ENCODE measurements at places on chromosomes 6 and 20.

DNA sequence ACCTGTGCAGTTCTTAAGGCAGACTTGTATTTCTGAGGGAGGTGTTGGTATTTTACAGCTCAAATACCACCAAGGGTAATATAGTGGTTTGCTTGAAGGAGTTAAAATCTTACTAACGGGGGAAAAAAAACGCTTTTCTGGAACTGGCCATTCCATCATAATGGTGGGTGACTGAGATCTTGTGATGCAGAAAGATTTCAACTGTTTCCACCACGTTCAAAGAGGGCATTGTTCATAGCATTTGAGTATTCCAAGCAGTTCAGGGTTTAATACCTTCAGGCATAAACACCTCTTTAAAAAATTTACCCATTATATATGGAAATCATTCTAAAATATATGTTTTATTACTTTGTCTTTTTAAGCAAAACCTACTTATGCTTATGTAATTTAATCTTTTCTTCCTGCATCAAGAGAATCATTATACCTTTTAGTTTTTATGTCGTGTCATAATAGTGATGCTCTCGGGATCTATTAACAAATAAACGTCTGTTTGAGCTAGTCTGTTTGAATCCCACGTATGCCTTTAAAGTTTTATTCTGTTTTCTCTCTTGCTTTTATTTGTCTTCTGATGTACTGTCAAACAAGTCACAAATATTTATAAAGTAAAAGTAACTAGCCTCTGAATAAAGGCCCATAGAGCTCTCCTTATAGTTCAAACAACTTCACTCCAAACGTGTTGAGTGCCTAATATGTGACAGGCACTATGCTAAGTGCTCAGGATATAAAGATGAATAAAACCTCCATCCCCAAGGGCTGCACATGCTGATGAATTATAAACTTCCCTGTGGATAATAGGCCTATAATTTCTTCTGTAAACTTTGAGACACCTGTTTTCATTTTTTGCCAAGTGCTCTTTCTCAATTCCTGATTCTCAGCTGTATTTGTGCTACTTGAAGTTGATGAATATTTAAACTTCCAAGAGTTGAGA lies 298.8 kb upstream of the FERMT1 start:
- no peak for DNase-seq

DNA sequence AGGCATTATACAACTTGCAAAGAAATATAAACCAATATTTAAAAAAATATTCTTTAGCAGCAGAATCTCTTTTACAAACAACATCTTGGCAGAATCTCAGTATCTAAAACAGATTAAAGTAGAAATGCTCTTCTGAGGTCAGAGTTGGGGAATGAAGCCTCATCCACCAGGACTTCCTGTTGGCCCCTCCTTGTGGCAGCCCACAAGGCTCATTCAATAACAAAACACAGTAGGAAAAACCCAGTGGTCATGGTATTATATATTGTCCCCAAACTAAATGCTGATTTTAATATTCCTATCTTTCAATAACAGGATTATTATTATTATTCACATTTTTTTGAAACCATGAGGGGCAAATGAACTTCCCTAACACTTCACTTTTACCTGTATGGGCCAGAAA lies 368.6 kb downstream of the BTBD9 start:
- DNase-seq = no peak

- DNase-seq = no peak
Measured at GRCh38 chr6:5125152-5126006, 40.2 kb downstream of the PPP1R3G start.

DNA sequence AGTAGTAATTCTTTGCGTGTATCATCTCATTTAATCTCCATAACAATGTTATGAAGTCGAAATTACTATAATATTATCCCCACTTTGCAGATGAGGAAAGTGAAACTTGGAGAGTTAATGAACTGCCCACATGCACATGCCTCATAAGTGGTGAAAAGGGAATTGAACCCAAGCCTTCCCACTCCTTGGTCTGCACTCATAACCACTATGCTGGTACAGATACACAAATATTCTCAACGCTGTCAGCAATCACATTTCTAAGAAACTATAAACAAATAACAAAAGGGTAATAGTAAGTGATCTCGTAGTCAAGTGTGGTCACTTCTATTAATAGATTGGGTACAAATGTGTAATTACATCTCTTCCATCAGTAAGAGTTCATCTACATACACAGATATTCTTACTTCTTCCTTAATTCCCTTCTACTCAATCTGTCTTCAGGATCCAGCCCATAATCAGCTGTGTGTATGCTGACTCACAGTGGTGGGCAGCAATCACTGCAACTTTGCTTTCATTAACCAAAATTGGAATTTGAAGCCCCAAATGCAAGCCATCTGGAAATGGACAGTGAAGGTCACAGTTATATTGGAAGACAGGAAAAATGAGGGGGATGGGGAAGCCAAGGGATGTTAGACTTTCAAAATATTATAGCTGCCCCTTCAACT lies 6.6 kb downstream of the PRSS35 start:
- DNase-seq = no peak

- DNase-seq = no peak
Measured at GRCh38 chr6:155143578-155144106, 120.2 kb upstream of the CLDN20 start.

GRCh38 chr6:33705268-33705885 lies 6.1 kb downstream of the UQCC2 start:
- DNase-seq = no peak

GRCh38 chr6:116783852-116784251 lies 18.3 kb upstream of the FAM162B start:
- no peak for DNase-seq

DNA sequence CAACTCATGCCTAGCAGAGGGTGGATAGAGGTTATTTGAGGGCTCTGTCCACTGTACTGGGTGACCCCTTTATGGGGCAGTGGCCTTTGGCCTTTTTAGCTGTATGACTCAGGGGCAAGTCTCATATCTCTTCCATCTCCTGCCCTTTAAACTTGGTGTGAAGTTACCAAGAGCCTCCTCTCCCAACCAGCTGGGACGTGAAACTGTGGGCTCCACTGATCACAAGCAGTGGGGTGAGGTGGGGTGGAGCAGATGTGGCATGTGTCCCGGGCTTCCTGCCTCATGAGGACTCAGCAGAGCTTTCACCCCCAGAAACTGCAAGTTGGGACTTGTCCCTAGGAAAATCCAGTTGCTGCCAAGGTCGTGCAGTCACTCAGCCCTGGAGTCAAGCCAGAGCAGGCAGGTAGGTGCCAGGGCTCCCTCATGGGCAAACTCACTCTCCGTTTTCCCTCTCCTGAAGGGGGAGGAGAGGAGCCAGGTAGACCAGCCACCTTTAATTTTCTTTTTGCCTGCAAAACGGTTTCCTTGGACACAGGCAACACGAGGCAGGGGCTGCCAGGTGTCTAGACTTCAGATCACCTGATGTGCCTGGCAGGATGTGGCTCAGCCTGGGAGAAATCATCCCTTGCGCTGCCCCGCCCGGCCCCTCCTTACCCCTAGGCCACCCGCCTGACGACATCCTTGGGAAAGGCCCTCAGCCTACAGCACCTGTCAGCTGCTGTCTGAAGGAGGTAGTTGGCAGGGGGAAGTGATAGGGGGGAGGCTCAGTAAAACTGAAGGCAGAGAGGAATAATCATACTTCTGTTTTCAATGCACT lies 4.0 kb downstream of the CDKN1A start:
- DNase-seq = no peak

DNA sequence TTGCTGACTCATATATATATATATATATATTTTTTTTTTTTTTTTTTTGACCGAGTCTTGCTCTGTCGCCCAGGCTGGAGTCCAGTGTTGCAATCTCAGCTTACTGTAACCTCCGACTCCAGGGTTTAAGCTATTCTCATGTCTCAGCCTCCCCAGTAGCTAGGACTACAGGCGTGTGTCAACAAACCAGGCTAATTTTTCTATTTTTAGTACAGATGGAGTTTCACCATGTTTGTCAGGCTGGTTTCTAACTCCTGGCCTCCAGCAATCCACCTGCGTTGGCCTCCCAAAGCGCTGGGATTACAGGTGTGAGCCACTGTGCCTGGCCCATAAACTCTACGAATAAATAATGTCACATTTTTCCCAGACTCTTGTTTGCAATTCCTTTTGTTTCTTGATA lies 4.8 kb downstream of the LRP11 start:
- DNase-seq = no peak

DNA sequence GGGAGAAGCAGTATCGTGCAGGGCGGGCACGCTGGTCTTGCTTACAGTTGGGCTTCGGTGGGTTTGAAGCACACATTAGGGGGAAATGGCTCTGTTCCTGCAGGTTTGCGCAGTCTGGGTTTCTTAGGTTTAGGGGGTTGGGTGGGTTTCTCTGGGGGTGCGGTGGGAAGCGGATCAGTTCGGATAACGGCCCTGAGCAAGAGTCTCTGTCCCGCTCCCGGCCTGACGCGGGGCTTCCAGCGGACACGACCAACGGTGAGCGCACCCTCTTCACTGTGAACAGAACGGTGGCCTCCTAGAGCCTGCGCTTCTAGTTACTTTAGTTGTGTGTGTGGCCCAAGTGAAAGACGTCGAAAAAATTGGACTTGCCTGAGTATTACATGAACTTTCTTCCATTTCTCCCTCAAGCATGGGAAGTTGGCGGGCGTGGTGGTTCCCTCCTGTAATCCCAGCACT lies 635 bp upstream of the ELOVL2 start:
- no peak for DNase-seq

DNA sequence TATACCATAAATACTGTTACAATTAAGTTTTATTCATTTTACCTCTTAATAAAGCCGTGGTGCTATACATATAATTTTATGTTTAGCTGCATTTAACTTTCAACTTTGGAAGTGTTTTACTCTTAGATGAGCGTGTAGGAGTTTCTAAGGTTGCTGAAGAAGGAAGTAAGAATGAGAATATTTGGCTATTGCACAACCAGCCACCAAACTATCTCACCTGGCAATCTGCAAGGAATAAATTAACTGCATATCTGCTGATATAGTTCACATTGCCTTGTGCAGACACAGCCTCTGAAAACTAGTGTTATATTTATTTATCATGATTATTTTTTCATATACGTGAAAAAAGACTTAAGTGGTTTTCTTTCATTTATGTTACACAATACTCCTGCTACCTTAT lies 230.4 kb downstream of the PLCB1 start:
- DNase-seq = no peak

- DNase-seq = no peak
Measured at GRCh38 chr20:47963022-47963421, 177.7 kb upstream of the SULF2 start.

DNA sequence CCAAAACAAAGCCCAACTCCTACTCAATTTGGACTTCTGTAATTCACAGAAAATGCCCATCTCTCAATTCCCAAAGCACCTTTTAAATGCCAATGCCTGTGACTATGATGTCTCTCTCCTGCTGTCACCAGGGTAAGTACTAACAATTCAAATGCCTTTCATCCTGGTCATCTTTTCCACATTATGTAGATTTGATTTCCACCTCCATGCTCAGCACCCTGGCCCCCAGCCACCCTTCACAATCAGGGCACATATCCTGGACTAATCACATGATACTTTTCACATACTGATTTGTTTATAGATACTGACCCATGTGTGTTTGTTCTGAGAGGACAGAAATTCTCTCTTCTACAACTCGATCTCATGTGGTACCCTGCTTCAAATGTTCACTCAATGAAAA lies 236.3 kb downstream of the PTPRK start:
- DNase-seq = no peak

- DNase-seq = peak; percentile 67
Measured at GRCh38 chr20:835608-836045, 2.1 kb downstream of the FAM110A start.

GRCh38 chr20:22207280-22207679 lies 377.1 kb downstream of the FOXA2 start:
- no peak for DNase-seq

- no peak for DNase-seq
Measured at GRCh38 chr6:169589293-169589692, 112.5 kb downstream of the WDR27 start.

GRCh38 chr6:81002126-81002525 lies 750.4 kb downstream of the TENT5A start:
- DNase-seq = no peak

GRCh38 chr6:26570027-26570809 lies 26.5 kb upstream of the ABT1 start:
- no peak for DNase-seq

DNA sequence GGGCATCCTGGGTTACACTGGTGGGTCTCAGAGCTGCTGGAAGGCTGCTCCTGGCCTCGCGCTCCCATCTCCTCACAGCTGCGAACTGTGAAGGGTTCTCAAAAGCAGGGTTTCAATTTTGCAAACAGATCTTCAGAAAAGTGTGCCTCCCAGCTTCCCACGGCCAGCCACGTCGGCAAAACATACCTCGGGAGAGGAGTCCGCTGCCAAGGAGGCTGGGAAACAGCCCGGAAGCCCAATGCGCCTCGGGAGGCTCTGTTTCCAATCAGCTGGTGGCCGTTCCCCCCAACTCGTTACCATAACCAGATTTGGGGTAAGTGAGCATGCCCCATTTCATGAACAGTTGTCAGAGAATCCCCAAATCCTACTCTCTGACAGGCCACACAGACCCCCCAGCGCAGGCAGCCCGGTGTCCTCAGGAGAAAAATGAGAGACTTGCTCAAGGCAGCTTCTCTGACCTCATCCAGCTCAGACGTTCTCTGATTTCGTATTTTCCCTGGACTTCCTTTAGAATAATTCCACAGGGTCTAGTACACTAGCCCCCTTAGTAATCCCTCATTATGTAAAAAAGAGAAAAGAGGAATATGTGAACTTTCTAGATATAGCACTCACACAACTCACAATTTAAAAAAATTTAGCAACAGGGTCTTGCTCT lies 98.4 kb downstream of the SNX5 start:
- DNase-seq = peak; percentile 75

- DNase-seq = peak; percentile 47
Measured at GRCh38 chr6:35358086-35358485, 15.7 kb downstream of the PPARD start.

- DNase-seq = no peak
Measured at GRCh38 chr6:85798931-85799652, 156.4 kb upstream of the SYNCRIP start.

GRCh38 chr20:48819089-48819488 lies 8.7 kb downstream of the PREX1 start:
- DNase-seq = no peak

DNA sequence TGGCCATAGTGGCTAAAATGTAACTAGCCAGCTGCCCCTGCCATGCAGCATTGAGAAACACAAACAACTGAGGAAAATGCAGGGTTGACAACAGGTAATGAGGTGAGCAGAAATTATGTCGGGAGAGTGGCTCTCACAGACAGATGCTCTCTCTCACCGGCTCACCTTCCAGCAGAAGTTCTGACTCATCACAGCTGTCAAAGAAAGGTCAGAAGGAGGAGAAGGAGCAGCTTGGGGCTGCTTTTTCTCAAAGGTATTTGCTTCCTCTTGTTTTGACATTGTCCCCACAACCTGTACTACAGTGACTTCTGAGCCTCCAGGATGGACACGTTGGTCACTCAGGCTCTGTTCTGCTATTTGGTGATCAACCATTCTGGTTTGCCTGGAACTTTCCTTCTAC lies 190.5 kb upstream of the HEY2 start:
- no peak for DNase-seq

- no peak for DNase-seq
Measured at GRCh38 chr20:23125159-23125558, 39.0 kb upstream of the CD93 start.

- DNase-seq = no peak
Measured at GRCh38 chr6:90008908-90009501, 114.7 kb downstream of the GJA10 start.

GRCh38 chr6:161001421-161001820 lies 9.9 kb downstream of the MAP3K4 start:
- DNase-seq = no peak

GRCh38 chr20:8903655-8904605 lies 165.0 kb upstream of the PLCB4 start:
- no peak for DNase-seq

- no peak for DNase-seq
Measured at GRCh38 chr20:10468340-10468845, 33.3 kb downstream of the SLX4IP start.

GRCh38 chr20:63009045-63009961 lies 2.5 kb upstream of the BHLHE23 start:
- DNase-seq = peak; percentile 76
